Body of pancreas (tissue), 4 donors: ENCODE measurements at places on chromosomes 6 and 20. TPM values are rescaled to one million over a fixed set of nuclear protein-coding genes. Genes with fewer than 3 reads are reported as not detected.

The GSTA3 gene
- total RNA-seq, result not detected

GRCh38 chr6:82492134-82492533 is 128.5 kb downstream of the TPBG start:
- no peak for DNase-seq

DNA sequence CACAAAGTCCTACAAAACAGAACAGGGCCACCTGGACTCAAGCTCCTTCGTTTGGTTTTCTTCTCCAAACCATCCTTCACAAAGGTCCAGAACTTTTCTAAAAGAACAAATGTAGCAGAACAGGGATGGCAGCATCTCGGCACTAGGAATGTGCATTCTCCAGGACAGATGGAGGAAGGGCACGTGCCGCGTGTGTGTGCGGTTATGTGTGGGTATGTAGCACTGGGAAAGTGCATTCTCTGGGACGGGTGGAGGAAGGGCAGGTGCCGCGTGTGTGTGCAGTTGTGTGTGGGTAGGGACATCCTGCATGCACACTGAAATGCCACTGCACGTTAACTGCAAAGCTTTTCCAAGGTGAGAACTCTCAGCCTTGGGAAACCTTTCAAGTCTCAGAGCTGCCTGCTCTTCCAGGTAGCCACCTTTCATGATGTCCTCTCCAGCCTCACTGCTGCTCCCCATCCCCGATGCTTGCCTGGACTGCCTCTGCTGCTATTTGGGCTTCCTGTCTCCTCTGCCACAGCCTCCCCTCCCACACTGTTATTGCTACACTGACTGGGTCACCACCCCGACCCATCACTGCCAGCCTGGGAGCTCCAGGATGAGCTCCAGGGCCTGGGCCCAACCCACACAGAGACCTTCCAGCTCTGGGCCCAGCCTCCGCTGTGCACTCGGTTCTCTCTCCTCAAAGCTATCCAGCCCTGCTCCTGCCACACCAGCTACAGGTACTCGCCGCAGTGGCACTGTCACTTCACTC is 47.6 kb downstream of the EZR start:
- DNase-seq, result no peak

The FILIP1 gene
- total RNA-seq, result 6.5 TPM

The MOXD1 gene
- 3.9 TPM for total RNA-seq

DNA sequence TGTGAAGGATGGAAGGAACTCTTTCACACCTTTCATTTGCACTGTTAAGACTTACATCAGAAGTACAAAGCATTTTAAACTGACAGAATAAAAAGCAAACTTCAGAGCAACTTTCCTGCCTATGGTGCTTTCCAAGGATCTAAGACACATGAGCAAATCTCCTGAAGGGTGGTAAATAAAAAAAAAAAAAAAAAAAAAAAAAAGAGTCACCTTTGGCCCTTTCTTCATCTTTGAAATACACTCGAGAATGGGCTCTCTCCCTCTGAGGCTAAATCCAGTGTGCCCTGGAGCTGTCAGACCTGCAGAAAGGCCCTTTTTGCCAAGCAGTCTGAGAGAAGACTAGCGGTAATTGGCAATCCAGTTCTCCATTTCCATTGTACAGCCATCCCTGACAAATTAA is 1113.8 kb upstream of the FLRT3 start:
- no peak for DNase-seq

The DOK5 gene
- total RNA-seq, result 1.3 TPM

- DNase-seq, result no peak
These were observed 6.0 kb upstream of the RIPPLY2 start for GRCh38 chr6:83847179-83847578.

DNA sequence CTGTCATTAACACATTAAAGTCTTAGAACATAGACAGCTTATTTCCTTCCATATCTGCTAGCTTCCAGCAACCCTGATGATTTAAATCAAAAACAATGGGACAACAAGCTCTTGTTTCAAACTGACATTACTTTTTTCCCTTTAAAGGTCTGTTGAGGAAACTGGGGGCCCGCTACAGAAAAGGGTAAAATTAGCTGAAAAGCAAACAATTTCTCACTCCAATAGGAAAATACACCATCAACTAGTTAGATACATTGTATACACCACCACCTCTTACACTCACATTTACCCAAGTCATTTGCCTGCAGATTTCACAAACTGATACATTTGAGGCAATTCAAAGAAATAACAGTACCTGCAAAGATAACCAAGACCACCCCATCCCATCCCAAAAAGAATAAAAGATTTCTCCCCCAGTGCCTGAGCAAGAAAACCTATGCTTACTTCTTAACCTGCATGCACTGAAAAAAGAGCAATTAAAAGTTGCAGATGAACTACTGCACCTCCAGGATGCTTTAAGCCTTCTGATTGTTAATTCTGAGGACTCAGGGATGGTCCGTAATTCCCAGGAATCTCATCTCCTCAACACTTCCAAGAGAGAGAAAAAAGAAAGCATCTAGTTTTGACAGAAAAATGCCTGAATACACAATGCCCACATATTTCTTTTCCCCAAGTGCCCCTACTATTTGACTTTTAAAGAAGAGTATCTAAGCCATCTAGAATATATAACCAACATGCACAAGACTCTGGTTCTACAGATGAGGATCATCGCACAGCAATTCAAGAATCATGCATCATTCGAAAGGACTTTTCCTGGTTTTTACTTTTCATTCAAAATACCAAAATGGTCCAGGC is 5.6 kb downstream of the ZMYND8 start:
- DNase-seq, result no peak

- DNase-seq, result no peak
These were observed 397.1 kb downstream of the ARHGAP18 start for GRCh38 chr6:129312880-129313279.

DNA sequence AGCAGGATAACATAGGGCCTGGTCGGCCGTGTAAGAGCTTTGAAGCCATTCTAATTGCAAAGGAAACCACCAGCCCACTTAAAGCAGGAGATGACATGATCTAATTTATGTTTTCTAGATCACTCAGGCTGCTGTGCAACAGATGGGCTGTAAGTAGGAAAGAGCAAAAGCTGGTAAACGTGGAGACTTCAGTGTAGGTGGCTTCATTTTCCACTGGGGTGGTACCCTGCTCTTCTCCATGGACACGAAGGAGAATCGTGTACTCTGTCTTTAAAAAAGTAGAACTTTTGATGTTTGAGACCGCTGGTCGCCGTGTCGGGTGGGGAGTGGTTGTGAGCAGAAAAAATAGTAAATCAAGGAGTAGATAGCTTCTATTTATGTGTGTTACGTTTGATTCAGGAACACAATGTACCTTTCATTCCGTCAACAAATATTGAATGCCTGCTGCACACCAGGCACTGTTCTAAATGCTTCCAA is 6.4 kb downstream of the CASS4 start:
- DNase-seq, result no peak

DNA sequence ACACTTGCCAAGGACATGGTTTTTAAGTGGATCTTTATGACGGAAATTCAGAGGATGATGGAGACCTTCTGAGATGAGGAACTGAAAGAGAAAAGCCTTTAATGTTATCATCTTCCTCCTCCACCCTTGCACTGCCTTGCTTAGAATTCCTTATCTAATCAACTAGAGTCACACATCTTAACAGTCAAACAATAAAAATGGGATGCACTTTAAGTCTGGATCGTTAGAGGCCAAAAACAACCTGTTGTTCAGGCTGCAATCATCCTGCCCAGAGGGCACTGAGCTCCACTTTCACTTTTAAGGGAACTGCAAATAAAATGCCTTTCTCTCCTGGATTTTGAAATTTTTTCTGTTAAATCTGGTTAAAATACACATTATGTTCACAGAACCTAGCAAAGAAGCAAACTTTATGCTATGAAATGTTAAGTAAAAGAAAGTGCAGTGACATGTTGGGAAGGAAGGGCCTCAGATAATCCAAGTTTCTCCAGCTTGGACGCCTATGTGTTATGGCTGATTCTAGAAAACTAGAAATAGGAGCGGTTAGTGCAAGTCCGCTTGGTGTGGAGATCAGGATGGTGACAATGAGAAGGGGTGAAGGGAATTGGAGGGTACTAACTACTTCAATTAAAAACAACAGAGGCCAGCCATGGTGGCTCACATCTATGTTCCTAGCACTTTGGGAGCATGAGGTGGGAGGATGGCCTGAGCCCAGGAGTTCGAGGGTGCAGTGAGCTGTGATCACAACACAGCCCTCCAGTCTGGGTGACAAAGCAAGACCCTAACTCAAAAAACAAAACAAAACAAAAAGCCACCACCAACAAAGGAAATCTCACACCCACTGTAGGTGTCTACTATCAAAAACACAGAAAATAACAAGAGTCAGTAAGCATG is 66.4 kb upstream of the KIF13A start:
- no peak for DNase-seq

DNA sequence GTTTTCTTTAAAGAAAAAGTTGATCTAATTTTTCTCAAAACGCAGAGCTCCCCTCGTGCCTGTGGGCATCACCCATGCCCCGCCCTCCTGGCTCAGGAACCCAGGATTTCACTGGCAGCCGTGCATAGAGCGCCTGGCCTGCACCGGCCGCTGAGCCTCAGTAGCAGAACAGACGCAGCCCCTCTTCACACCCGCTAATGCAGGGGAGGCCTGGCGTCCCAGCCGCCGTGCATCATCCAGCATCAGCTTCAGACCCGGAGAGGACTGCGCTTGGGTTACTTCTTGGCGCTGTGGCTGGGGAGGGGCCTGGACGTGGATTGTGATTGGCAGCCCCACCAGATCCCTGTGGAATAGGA is 18.1 kb downstream of the RBM38 start:
- DNase-seq, result no peak

The EDN3 gene
- 9.9 TPM for total RNA-seq

The CDSN gene
- total RNA-seq, result not detected

- DNase-seq, result no peak
These were observed 60.3 kb downstream of the ADGRB3 start for GRCh38 chr6:68695403-68695802.

DNA sequence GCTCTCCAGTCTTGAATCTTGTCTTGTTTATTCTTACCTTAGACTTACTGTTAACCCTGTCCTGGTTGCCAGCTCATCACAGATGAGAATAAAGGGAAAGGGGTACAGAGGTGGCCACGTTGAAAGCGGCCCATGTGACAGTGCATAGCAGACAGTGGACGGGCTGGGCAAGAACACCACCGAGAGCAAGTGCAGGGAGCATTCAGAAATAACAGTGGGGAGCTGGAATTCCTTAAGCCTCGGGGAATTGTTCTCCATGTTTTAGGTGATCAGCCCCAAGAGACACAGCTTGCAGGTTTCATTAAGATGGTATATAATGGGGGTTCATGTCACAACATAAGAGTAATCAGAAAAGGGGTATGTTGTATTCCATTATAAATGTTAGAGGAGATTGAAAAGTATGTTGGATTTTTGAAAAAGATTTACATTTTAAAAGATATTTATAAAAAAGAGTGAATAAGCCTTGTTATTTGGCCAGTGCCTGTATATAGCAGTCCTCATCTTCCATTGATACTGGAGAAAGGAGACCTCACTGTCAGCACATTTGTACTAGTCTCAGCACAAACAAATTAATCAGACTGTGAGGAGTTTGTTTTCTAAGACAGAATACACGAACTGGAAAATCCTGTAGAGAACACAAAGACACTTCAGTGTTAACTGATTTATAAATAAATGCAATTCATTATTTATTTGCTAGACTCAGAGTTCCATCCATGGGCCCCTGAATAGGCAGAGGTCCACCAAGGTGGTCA is 35.4 kb downstream of the VAPB start:
- no peak for DNase-seq

The C6orf58 gene
- not detected for total RNA-seq
